Neural crest cell (in vitro differentiated cells): ENCODE measurements at places on chromosomes 1 and 21.

GRCh38 chr1:2375923-2376260, 15.5 kb downstream of the MORN1 start:
- no peak for DNase-seq

GRCh38 chr1:30320581-30320890, 402.8 kb downstream of the MATN1 start:
- DNase-seq = no peak

DNA sequence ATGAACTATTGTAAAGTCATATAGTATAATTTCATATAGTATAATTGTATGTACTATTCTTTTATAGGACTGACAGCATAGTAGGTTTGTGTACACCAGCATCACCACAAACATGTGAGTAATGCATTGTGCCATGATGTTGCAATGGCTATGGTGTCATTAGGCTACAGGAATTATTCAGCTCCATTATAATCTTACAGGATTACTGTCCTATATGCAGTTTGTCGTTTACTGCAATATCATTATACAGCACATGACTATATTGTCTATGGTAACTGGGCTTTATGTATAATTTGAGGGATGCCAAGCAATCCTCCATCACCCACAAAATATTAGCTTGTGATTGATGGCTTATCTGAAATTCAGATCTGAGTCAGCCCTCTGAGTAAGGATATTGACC, 54.2 kb upstream of the PBX1 start:
- DNase-seq = no peak

DNA sequence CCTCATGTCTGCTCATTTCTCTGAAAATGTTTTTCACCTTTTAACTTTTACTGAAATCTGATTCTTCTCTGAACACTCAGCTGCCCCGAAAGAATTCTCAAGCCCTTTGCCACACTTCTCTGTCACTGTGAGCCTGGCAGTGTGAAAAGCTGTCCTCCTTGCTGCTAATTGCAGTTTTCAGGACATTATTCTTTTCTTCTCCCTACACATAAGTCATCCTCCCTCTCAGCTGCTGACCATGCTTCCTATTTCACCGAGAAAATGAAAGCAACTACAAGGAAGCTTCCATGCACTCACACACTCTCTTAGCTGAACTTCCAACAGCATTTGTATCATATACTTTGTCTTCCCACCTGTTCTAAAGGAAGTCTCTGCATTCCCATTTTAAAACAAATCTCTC, 15.8 kb downstream of the OLFM3 start:
- DNase-seq = no peak

GRCh38 chr1:180163041-180163440, 8.4 kb downstream of the QSOX1 start:
- DNase-seq = no peak

GRCh38 chr21:17607684-17608083, 5.0 kb downstream of the BTG3 start:
- DNase-seq = no peak
